ENCODE measurements at places on chromosomes 6 and 20.
A peak's percentile ranks its signal among the peaks of the same experiment; 100 is the strongest.

DNA sequence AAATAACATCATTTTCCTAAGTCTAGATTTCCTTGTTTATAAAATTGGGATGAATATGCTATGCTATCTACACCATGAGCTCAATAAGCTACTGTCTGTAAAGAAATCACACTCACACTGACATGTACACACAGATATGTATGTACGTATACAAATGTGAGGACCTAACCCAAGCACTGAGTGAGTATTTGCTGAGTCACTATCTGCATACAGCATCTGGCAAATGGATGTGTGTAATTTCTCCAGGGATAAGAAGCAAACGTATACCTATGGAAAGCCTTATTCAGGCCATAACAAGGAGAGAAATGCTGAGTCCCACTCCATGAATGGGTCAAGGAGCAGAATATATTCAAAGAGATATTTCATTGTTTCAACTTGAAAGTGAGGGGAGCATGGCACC is 153.9 kb downstream of the LPA start:
- no peak for DNase-seq

GRCh38 chr6:118993803-118994251 is 58.9 kb upstream of the MCM9 start:
- no peak for DNase-seq

DNA sequence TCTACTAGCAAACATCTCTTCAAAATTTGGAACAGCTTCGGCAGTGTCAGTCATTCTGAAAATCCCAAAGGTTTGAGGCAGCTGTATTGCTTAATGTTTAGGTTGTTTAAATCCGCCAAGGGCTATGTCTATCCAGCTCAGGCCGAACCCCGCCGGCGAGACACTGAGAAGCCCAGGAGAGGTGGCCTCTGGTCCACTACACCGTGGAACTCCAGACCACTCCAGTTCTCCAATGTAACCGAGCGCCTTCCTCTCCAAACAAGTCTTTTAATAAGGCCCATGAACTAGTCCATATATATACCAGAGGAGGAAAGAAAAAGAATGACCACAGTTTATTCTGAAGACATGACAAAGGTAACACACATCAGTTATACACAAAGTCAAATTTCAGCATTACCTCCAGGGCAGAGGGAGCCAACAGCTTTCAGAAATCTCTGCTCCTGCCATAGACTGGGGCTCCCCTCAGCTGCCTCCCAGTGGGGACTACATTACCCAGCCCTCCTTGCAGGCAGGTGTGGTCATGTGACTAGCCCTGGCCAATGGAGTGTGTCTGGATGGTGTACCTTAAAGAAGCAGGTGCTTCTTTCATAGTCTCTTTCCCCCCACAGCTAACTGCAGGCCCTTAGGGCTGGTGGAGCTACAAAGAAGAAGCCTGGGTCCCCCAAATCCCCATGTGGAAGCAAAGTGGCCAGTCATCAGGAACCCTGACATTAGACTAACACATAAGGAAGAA is at the start of gene RAMACL:
Gene RAMACL (minus strand): TSS at position 255 of the 733 bp plus-strand sequence. CDS start 201 bp downstream, at position 54.
- peak; percentile 62 for DNase-seq

- no peak for DNase-seq
Measured at GRCh38 chr20:22400440-22400839, 183.9 kb downstream of the FOXA2 start.

GRCh38 chr6:73028124-73028766 is 197.1 kb downstream of the KHDC1L start:
- DNase-seq, result no peak

DNA sequence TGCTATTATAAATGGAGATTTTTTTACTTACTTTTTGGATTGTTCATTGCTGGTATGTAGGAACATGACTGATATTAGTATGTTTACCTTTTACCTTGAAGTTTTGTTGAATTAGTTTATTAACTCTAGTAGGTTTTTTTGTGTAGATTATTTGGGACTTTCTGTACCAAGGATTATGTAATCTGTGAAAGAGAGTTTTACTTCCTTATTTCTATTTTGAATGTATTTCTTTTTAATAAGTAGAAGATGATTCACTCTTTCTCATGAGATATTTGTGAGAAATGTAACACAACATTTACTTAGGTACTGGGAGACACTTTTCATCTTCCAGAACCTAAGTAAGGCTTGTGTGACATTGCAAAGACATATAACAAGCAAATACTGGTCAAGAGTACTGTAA is 473.9 kb upstream of the HS3ST5 start:
- DNase-seq, result no peak

DNA sequence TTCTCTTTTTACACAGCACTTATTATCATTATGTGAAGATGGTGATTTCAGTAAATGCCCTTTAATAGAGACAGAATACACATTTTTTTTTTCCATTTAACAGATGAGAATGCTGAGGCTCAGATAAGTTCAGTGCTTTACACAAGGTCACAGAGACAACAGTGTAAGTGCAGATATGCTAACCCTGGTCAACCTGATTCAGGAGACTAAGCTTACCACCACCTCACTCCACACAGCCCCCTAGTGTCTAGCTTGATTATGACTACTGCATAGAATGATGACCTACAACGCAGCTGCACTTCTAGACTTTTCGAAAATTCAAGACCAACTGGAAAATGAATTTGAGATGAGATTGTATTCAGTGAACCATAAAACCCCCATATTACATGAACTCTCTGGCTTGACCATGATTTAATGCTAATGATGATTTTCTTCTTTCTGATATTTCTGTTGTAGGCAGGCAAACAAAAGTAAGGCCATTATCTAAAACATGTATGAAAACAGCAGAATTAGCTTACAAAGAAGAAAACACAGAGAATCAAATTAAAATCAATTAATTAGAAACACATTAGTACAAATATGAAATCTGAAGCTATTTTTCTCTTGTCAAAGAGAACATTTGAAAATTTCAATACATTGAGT is 212.1 kb upstream of the PHACTR1 start:
- no peak for DNase-seq

- no peak for DNase-seq
Measured at GRCh38 chr6:31037682-31038081, 27.4 kb downstream of the MUC22 start.

GRCh38 chr6:35055891-35056290 is 85.2 kb downstream of the TCP11 start:
- no peak for DNase-seq

- no peak for DNase-seq
Measured at GRCh38 chr6:109083657-109084056, 11.0 kb downstream of the SESN1 start.

- no peak for DNase-seq
Measured at GRCh38 chr6:25637211-25637610, 14.8 kb upstream of the SCGN start.

GRCh38 chr20:25457886-25458680 is 50.6 kb downstream of the GINS1 start:
- no peak for DNase-seq

GRCh38 chr20:19110881-19111460 is 101.5 kb upstream of the SLC24A3 start:
- no peak for DNase-seq

DNA sequence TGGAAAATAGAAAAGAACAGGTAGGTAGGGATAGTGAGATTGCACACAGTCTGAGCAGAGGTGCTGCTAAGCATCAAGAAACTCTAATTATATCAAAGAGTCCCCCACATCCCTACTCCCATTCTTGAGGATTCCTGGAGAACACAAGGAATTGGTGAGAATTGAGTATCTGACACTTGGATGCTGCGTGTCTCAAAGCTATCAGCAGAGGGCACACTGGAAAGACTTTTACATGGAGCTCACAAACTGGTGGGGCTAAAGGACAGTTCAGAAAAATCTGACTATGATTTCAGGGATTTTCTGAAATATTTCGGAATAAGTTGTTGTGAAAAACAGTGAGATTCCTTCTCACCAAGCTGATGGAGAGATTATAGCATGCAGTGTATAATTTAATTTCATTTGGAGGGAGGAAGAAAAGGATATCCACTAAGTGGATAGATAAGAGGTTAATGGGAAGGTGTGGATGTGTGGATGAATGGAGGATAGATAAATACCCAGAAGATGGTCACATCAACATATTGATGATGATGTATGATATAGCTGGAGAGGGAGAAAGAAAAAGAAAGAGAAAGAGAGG is 215.4 kb upstream of the DEFB112 start:
- no peak for DNase-seq

- no peak for DNase-seq
Measured at GRCh38 chr6:157551041-157551832, 170.2 kb downstream of the ZDHHC14 start.

DNA sequence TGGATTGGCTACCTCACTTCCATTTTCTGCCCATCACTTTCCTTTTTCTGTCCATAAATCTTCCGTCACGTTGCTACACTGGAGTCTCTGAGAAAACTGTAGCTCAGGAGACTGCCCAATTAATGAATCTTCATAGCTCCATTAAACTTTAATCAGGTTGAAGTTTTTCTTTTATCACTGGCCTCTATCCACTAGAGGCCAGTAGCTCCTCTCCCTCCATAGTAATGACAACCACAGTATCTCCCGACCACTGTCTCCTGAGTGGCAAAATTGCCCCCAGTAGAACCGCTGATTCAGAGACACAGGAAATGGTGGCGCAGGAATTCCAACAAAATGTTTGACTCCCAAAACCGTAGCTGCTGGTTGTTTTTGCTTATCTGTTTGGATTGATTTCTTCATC is 18.4 kb upstream of the DOK5 start:
- DNase-seq, result no peak

GRCh38 chr6:167559675-167560479 is 235.0 kb downstream of the TTLL2 start:
- DNase-seq, result no peak

GRCh38 chr6:134082191-134082590 is 29.8 kb upstream of the SLC2A12 start:
- no peak for DNase-seq

- DNase-seq, result no peak
Measured at GRCh38 chr20:34120213-34120612, 8.2 kb upstream of the EIF2S2 start.

GRCh38 chr6:128131566-128131965 is 230.7 kb upstream of the THEMIS start:
- DNase-seq, result no peak

DNA sequence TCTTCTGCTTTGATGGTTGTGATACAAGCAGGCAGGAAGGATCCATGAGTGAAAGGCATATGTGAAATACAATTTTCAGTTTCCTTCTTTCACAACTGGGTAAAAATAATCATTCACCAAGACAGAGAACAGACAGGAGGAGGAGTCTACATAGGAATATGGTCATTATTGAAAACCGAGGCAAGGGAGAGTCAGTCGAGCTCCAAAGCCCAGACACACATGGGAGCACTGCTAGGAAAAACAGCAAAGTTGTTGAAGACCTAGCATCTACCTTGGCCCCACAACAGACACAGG is 260.6 kb downstream of the ERMARD start:
- DNase-seq, result no peak
